ENCODE measurements at places on chromosomes 1 and 21.
A peak's percentile ranks its signal among the peaks of the same experiment; 100 is the strongest.

DNA sequence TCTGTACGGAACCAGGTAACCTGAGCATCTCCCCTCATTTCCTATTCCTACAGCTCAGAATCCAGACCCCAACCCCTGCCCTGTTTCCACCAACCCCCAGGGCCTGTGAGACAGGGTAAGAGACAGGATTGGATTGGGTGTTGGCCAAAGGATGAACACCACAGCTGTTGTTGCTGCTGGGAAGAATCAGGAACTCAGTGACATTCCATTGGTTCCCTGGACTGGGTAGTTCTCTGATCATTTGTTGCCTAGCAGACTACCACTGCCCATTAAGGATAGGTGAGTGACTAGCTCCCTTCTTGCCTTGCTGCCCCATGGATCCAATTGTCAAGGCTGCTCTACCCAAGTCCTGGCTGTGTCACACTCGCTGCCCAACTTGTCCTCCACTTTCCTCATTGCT, 10.0 kb downstream of the NCSTN start:
- no peak for DNase-seq

DNA sequence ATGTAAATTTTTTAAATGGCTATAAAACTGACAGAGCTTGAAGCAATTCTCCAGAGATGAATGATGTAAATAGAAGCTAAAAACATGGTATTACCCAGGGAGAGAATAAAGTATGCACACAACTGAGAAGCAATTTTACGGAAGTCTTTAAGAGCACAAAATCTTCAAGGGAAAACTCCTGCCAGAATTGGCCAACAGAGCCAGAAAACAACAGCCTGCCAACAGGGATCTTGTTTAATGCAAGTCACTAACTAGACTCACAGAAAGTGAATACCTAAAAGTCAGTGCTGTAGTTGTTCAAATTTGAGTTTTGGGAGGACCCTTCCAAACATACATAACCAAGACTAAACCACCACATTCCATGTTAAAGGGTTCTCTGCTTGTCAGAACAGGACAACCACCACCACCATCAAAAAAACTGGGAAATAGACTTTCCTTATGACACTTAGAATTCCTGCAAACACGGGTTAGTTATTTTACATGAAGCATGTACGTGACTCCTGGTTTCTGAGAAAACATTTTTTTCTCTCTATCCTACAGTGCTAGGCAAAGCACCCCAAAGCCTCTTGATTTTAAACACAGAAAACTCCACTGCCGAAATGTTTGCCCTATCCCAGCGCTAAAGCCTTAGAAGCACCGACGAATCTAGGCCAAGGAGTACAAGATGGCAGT, 1.6 kb downstream of the EPS15 start:
- DNase-seq = peak; percentile 54

GRCh38 chr1:109240158-109241152, 8.9 kb upstream of the CELSR2 start:
- no peak for DNase-seq

- DNase-seq = no peak
These were observed 779 bp downstream of the THEM5 start for GRCh38 chr1:151852733-151853132.

DNA sequence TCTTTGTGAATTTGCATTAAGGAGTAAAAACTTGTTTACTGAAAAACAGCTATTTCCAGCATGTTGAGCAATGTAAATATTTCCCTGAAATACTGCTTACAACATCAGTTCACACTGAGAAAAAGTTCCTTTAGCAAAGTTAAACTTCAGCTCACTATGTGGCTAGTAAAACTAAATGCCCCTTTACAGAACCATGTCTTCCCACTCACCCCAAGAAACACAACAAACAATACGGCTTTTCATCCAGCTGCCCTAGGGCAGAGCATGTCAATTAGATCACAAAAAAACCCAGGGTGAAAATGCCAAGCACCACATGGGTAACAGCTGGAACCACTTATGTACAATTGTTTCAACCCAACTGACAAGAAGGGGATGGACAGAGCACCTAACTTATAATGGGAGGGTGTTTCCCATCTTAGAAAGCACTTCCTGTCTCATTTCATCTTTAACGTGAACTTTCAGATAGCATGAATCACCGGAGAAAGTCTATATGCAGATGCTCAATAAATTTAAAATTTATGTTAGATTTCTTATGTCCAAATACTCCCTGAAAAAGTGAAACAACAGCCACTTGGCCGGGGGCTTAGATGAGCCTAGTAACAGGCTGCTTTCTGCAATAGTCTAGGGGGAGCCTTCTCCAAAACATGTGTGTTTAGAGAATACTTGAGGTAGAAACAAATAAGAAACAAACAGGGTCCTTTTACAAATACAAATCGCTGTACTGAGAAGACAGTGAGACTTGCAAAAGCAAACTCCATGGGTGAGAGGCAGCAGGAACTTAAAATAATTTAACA, 6.6 kb downstream of the NID1 start:
- no peak for DNase-seq

DNA sequence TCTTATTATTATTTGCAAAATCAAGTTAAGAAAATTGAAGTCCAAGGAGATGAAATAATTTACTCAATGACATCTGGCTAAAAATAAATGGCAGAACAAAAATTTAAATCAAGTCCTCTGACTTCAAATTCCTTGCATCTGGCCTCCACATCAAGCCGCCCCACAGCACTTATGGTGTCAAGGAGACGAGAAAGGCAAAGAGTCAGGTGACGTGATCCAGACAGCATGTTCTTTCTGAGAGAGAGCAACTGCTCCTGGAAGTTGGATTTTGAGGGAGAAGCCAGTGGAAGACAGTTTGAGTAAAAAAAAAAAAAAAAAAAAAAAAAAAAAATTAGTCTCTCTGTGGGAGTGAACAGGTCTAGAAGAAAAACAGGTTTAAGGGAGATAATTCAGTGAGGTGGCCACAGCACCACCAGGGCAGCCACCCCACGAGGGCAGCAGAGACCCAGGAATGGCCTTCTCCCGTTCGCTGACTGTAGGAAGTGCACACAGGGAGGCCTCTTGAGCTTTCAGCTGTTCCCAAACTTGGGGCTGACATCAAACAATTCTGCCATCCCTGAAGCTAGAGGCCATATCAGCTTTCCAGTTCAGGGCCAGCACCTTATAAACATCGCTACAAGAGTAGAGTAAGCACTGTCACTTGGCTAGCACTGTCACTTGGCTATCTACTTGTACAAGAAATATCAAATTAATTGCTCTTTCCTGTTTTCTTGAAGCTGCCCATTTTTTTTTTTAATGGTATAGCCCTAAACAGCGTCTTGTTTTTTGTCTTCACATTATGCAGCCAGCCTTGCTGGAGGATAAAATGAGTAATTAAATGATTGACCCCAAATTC, 7.8 kb downstream of the C1orf162 start:
- DNase-seq = peak; percentile 79

- DNase-seq = peak; percentile 93
These were observed at the start of gene IGSF9 for GRCh38 chr1:159945483-159946241. Gene IGSF9, minus strand, starts transcription at chr1:159945613. Its CDS starts 2,159 bp downstream, at chr1:159943454.

DNA sequence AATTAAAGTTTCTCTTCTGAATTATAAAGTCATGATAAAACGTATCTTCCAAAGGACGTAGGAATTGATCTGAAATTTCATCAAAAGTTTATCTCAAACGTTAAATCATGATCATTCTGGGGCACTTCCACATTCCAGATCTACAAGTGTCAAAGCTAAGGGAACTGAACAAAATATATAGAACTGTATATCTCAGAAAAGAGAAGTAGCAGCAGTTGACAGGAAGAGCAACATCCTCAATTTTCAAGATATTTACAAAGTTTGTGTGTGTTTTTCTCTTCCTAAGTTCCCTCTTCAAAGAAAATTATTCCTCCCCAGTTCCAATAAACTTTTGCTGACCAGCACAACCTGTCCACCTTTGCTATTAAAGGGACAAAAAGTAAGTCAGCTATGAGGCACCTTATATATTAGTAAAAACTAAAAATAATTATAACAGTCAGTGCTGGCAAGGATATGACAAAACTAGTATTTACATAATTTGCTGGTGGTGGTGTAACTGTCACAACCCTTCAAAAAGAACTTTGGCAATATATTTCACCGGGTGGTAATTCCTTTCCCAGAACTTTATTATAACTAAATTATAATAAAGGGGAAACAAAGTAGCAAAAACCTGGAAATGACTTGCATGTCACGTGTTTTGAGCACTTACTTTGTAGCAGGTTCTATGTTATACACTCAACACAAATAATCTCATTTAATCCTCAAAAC, 38.5 kb upstream of the EYA3 start:
- DNase-seq = no peak

- no peak for DNase-seq
These were observed 8.2 kb upstream of the GRIK3 start for GRCh38 chr1:37042506-37042905.

- DNase-seq = no peak
These were observed 419.6 kb downstream of the NEGR1 start for GRCh38 chr1:71862756-71863155.

Measured in common myeloid progenitor, CD34-positive (primary cell).